ENCODE measurements at places on chromosomes 13 and 19.

GRCh38 chr19:33562636-33563035 is 41.0 kb upstream of the PEPD start:
- no peak for DNase-seq

GRCh38 chr19:35061583-35062373 is 20.3 kb downstream of the HPN start:
- no peak for DNase-seq

GRCh38 chr19:40777645-40777936 is 456 bp upstream of the RAB4B start:
- DNase-seq, result no peak

DNA sequence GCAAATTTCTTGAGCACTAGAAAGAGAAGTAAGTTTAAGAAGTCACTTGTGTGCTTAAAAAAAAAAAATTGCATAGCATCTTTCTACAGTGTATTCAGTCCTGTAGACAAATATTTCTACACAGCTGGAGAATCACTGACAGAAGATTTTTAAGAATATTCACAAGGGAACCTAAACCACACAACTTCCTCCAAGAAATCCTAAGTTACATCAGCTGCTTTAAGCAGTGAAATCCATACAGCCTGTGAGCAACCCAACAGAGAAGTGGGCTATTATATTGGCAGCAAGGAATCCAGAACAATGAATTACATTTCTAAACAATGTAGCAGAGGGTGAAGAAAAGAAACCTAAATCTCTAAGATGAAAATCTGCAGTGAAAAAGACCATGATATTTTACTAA is 1.5 kb downstream of the DOCK9 start:
- no peak for DNase-seq

GRCh38 chr13:48234566-48235340 is 1.7 kb downstream of the ITM2B start:
- no peak for DNase-seq

DNA sequence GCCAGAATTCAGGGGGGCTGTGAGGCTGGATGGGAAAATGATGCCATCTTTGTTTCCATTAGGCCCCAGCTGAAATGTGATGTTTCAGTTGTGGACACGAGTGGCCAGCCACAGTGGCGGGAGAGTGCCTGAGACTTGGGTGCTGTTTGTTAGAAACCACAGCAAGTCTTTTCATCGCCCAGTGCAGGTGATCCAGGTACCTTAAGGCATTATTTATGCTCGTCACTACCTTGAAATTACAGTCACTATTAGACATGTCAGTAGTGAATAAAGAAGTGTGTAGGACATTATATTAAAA is 82.5 kb upstream of the TM9SF2 start:
- no peak for DNase-seq

GRCh38 chr13:87042946-87043345 is 628.2 kb upstream of the SLITRK5 start:
- no peak for DNase-seq

- no peak for DNase-seq
Observed at GRCh38 chr13:77358001-77358400, 31.1 kb upstream of the MYCBP2 start.

GRCh38 chr13:37870489-37870845 is 895 bp upstream of the TRPC4 start:
- DNase-seq, result no peak

DNA sequence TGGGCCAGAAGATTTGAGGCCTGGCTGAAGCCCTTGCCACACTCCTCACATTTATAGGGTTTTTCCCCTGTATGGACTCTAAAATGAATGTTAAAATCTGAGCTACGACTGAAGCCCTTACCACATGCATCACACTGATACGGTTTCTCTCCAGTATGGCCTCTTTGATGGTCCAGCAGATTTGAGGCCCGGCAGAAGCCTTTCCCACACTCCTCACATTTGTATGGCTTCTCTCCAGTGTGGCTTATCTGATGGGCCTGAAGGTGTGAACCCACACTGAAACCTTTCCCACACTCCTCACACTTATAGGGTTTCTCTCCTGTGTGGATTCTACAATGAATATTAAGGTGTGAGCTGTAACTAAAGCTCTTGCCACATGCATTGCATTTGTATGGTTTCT is 21.0 kb downstream of the ZNF45 start:
- DNase-seq, result no peak

- no peak for DNase-seq
Observed at GRCh38 chr19:44598880-44599279, 14.5 kb upstream of the IGSF23 start.

GRCh38 chr13:105231579-105231978 is 1303.9 kb downstream of the EFNB2 start:
- DNase-seq, result no peak

GRCh38 chr13:102198418-102199311 is 203.2 kb downstream of the FGF14 start:
- DNase-seq, result no peak

DNA sequence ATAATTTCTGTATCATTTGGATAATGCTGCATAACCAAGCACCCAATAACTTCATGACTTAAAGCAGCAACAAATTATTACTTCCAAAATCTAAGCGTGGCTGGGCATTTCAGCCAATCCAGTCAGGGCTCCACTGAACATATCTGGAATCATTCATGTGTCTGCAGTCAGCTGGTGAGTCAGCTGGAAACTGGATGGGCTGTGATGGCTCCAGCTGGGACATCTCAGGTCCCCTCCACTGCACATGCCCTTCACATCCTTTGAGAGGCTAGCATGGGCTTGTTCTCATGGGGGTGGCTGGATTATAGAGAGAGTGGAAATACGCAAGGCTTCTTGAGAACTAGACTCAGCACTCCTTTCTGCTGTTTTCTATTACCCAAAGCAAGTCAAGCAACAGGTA is 961.9 kb downstream of the DIAPH3 start:
- no peak for DNase-seq

DNA sequence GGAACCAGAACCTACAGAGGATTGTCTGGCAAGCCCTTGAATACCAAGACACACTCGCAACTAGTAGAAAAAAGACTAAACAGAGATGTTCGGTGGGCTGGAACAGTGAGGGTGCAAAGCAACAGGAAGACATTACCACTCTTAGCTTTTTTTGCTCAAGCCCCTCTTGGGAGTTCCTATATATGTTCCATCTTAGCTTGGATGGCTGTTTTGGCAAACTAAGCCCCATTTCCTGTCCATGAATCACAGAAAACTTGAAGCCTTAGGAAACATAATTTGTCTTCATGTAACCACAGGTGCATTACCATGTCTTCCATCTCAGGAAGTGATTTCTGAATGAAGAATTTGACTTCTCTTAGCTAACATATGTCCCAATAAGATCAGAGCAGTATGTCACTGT is 446.3 kb downstream of the OLFM4 start:
- no peak for DNase-seq

GRCh38 chr19:17385878-17386611 is 8.0 kb downstream of the CCDC194 start:
- peak; percentile 54 for DNase-seq

DNA sequence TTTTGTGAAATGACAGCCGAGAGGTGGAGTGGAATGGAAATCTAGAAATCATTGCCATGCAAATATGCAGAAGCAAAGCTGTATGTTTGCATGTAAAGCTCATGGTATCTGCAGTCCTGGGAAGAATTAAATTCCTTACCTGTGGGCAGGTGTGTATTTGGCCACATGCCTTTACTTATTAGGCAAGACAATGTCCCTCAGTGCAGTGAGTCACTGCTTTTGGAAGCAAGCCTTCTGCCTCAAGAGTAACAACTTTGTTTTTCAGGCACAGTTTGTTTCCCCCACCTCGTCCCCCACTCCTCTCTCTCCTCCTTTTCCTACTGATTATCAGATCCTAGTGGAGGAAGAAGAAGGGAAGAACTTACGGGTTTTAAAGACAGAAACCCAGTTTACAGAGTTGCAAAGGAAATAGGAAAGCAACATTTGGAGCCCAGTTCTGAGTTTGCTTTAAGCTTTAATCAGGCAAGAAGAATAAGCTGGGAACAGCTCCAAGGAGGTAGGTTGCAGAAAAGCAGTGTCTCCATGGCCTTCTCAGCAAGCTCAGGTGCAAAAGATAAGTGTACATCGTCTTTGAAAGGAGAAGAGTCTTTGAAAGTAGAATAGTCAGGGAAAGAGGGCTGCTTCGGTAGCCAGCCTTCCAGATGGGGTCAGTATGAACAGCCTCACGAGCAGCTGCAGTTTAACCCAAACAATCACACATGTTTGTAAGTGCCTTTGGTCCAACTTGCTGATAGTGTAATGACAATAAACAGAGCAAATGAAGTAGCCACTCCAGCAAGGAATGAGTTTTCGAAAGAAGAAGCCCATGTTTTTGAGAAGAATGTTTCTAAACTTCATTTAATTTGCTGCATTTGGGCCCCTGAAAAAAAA is 190.1 kb downstream of the KLF5 start:
- no peak for DNase-seq

- DNase-seq, result no peak
Observed at GRCh38 chr13:47437406-47437805, 540.6 kb upstream of the HTR2A start.

GRCh38 chr13:87919956-87920355 is 248.8 kb downstream of the SLITRK5 start:
- no peak for DNase-seq

DNA sequence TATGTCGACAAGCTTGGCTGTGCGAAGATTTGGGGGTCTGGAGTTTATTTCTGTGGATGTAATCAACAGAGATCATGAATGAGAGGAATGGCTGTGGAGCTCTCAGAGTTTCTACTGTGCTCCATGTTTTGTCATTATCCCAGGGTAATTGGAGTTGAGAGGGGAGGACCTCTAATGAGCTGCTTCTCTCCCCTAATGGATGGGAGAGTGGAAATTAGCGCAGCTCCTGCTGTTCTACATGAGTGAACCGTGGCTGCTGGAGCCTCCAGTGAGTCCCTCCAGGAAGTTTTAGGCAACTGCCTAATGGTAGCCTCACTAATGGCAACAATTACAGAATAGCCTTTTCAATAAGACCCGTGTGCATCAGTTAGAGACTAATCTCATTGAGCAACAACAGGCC is 31.3 kb upstream of the FGF9 start:
- no peak for DNase-seq

DNA sequence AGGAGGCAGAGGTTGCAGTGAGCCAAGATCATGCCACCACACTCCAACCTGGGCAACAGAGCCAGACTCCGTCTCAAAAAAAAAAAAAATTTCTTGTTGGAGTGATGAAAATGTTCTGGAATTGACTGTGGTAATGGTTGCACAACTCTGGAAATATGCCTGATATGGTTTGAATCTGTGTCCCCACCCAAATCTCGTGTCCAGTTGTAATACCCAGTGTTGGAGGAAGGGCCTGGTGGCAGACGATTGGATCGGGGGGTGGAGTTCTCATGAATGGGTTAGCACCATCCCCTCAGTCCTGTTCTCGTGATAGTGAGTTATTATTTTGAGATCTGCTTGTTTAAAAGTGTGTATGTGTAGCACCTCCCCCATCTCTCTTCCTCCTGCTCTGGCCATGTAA is 41.1 kb upstream of the MAP3K10 start:
- no peak for DNase-seq

DNA sequence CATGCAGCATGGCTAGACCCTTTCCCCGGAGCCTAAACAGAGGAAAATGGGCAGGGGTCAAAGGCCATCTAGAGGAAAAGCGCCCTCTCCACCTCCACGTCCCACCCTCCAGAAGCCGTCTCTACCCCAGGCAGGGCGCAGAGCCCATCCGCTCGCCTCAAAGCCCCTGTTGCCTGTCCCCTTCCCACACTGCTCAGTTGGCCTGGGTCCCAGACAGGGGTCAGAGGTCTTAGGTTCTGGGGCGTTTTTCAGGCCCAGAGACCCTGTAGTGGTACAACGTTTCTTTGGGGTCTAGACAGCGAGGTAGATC is 285 bp downstream of the TMEM143 start:
- peak; percentile 5 for DNase-seq

DNA sequence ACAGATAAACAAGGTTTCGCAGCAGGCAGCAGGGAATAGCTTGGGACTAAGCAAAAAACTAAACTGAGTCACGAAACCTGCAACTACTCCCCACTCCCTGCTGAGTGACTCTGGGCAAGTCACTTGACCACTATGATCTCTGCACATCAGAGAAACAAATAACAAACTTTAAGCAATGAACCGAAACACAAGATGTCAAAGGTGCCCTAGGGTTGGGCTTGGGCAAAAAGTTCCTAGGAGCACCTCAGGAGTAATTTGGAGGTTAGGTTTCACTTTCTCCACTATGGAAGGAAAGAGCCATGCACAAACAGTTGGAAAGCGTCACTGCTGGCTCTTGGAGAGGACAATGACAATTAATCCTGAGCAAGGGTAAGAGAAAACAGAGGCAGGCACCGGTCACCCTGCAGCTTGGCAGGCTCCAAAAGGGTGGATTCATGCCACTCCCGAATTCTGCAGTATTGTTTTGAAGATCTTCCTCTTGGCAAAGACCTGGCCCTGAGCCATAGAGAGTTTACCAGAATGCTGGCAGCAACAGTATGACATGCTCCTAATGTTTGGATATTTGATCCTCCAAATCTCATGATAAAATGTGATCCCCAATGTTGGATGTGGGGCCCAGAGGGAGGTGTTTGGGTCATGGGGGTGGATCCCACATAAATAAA is 60.3 kb downstream of the CRYL1 start:
- no peak for DNase-seq

DNA sequence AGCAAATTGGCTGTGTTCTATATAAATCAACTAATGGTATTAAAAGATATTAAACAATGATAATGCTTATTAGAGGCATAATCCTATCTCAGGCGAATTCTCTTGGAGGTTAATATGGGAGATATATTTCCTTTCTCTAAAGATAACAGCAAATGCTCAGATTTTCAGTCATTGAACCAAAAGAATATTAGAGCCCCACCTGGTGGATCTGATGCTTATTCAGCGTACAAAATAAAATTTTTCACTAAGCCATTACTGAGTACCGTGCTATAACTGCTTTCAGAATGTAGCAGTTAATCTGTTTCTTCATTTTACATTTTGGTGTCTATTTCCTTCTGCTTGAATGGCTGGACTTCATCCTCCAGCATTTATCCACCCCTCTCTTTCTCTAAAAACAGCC is 143.3 kb upstream of the IPO5 start:
- no peak for DNase-seq

DNA sequence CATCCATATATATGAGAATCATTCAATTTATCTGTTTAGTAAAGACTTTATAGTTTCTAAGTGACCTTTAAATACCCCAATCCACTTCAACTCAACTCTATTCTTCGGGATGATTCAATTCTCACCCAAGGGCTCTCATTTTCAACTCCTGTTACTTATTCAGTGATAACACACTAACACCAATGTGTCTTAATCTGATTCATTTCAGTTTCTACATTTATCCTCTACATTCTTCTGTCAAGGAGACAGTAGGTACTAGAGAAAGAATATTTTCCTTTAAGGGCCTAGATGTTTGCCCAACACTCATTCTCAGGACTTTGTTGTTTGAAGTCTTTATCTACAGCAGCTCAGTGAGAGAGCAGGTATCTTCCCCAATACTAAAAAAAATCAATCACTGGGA is 7.1 kb downstream of the ARGLU1 start:
- DNase-seq, result no peak

DNA sequence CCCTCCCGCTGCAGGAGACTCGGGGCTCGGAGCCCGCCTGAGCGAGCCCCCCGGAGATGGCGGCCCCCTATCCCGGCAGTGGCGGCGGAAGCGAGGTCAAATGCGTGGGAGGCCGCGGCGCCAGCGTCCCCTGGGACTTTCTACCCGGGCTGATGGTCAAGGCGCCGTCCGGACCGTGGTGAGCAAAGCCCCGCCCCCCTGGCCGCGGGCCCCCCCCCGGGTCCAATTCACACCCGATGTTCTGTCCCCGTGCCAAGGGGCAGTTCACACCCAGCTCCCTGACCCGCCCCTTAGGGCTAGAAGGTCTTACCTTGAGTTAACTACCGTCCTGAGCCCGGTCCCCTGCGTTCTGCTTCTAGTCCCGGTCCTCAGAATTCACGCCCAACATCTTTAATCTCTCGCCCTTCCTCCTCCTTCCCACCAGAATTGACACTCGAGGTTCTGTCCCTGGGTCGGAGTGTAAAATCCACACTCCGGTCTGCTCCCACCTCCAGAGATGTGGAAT is 1.4 kb downstream of the NPAS1 start:
- no peak for DNase-seq
